Heart left ventricle (tissue), 16 donors: ENCODE measurements at places on chromosomes 1 and 21.
A peak's percentile ranks its signal among the peaks of the same experiment; 100 is the strongest.

DNA sequence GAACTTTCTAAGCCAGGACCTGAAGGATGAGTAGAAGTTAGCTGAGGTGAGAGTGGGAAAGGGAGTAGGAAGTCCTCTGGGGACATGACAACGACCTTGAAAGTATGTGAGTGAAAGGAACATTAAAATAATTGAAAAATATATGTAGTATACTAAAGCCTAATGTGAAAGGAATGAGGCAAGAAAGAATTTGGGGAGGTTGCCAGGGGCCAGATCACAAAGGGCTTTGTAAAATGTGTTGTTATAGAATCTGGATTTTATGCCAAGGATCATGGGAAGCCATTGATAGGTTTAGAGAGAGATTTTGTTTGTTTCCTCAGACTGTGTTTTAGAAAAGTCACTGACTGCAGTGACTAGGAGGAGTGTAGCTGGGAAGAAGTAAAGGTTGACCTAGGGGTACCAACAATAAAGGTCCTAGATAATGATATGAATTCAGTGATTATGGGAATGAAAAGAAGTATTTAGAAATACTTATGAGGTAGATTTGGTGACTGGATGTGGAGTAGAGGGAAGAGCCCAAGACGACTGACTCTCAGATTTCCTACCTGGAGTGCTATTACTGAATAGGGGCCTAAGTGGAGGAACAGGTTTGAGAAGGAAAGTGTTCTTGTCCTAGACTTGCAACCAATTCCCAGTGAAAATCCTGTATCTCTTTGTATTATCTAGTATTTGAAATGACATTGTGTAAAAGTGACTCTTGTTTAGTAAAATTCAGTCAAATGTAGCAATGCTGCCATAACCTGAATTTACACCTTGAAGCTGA lies 179.8 kb downstream of the PHTF1 start:
- no peaks in the 10 kb centered on the region for H3K4me1 ChIP-seq
- no peak overlapping the region for H3K4me3 ChIP-seq
- no peaks in the 10 kb centered on the region for H3K27me3 ChIP-seq
- DNase-seq, result no peak
- no peaks in the 10 kb centered on the region for H3K36me3 ChIP-seq
- H3K27ac ChIP-seq, result no peak overlapping the region

DNA sequence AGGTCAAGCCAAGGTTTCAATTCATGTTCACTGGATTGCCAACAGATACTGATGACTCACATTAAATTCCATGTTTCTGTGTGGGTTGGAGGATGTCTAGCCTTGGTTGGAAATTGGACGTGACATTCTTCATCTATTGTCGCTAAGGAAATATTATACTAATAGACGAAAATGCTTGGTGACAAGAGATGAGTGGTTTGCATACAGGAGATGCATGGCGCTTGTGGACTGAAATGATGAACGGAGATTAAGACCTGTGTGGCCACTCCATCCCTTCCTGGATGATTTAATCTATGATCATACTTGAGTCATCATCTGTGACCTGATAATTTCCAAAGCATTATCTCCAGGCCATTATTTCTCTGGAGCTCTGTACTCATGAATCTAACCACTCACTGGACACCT lies 97.0 kb upstream of the CD34 start:
- no peaks in the 10 kb centered on the region for H3K4me1 ChIP-seq
- no peak for DNase-seq
- H3K27ac ChIP-seq, result no peak overlapping the region
- no peak overlapping the region for H3K4me3 ChIP-seq

- H3K4me1 ChIP-seq, result peaks cover 44% of the 10 kb centered on the region
- peak; percentile 76 for DNase-seq
- no peaks in the 10 kb centered on the region for H3K27me3 ChIP-seq
- no peaks in the 10 kb centered on the region for H3K36me3 ChIP-seq
- peak overlapping the region; percentile 55 for H3K27ac ChIP-seq
- H3K4me3 ChIP-seq, result no peak overlapping the region
Measured at GRCh38 chr1:203465948-203466347, 9.7 kb upstream of the PRELP start.

GRCh38 chr1:184535191-184535970 lies 148.6 kb downstream of the C1orf21 start:
- no peak overlapping the region for H3K4me3 ChIP-seq
- no peaks in the 10 kb centered on the region for H3K36me3 ChIP-seq
- peak overlapping the region; percentile 75 for H3K27ac ChIP-seq
- no peak for DNase-seq
- no peaks in the 10 kb centered on the region for H3K27me3 ChIP-seq

- H3K27me3 ChIP-seq, result no peaks in the 10 kb centered on the region
- H3K27ac ChIP-seq, result no peak overlapping the region
- no peaks in the 10 kb centered on the region for H3K36me3 ChIP-seq
Measured at GRCh38 chr1:94036730-94037129, 84.2 kb downstream of the ABCA4 start.

DNA sequence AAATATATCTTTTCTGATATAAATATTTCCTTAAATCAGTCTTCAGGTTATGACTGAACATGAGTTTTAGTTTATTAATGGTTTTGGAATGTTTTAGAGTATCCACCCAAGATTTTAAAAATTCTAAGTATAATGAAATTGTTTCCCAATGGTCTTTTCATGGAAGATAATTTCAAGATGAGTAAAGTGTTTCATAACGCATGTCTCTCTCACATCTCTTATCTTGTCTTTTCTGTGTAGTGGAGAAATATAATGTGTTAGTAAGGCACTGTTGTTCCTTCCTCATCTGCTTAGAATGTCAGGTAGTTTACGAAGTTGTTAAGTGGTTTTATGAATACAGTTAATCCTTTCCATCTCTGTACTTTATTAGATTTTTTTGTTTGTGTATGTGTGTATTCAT lies 49.6 kb downstream of the PLA2G4A start:
- no peak overlapping the region for H3K4me3 ChIP-seq
- H3K36me3 ChIP-seq, result no peaks in the 10 kb centered on the region
- DNase-seq, result no peak
- no peaks in the 10 kb centered on the region for H3K4me1 ChIP-seq

DNA sequence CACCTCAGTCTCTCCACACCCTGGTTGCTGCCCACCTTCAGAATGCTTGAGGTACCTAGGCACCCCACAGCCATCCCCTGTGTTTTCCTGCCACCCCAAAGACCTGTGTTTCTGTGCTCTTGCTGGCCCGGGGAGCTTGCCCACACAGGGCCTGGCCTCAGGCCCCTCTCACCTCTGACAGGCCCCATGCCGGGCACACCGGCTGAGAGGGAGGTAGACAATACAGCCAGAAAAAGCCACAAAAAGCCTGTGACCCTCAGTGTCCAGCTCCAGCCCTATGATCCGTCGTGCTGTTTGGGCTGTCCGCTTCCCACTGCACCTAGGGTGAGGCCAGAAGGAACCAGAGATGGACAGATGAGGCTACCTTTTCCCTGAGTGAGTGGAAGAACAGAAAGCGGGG lies 11.4 kb downstream of the SEMA6C start:
- H3K4me1 ChIP-seq, result no peaks in the 10 kb centered on the region
- H3K36me3 ChIP-seq, result peaks cover 63% of the 10 kb centered on the region
- H3K27ac ChIP-seq, result no peak overlapping the region
- H3K4me3 ChIP-seq, result no peak overlapping the region

DNA sequence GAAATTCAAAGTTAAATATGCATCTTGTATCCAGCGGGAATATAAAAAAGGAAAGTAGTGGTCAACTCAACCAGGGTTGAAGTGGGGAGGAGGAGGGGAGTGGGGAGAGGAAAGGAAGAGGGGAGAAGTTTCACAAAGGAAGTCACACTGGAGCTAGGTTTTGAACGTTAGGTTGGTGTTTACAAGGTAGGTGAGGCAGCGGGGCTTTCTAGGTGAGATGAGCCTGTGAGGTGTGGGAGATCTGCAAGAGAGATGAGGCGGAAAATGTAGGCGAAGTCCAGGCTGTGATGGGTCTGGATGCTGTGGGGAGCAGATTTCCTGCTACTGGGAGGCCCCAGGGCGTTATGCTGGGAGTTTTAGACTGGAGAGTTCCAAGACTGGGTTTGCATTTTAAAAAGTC lies 36.1 kb upstream of the IL20 start:
- H3K4me1 ChIP-seq, result no peaks in the 10 kb centered on the region
- no peak overlapping the region for H3K27ac ChIP-seq
- DNase-seq, result no peak

GRCh38 chr1:22139817-22140216 lies 3.1 kb downstream of the WNT4 start:
- no peak for DNase-seq
- no peaks in the 10 kb centered on the region for H3K36me3 ChIP-seq
- H3K4me3 ChIP-seq, result no peak overlapping the region
- peaks cover 9% of the 10 kb centered on the region for H3K4me1 ChIP-seq

DNA sequence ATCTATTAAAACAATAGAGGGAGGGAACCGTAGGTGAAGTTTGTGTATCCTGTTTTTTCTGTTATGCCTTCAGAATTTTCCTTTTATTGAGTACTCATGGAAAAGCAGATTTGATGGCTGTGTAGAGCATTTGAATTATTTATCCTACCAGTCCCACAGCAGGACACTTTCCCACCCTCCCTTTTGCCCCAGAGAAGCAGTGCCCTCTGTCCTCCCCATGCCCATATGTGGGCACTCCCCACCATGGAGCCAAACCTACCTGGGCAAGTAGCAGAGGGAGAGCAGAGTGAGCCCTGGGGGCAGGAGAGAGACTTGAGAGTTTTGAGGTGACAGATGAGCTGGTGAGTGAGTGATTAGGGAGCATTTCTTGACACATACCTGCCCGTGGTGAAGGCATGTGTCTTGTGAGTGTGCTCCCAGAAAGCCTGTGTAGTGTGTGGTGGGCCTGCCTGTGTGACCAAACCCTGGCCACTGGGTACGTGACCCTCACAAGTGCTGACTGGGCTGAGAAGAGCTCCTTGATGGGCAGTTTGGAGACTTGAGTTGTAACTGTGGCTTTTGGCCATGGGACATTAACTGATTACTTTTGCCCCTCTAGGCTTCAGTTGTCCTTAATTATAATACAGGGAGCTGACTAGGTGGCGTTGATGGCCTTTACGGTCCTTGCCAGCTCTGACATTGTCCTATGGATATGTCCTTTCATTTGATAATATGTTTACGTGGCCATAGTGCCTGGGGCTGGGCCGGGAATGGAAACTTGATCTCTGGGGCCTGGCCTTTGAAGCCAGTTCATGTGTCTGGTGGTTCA lies 3.6 kb downstream of the PSEN2 start:
- no peaks in the 10 kb centered on the region for H3K27me3 ChIP-seq
- H3K4me1 ChIP-seq, result peaks cover 21% of the 10 kb centered on the region
- H3K27ac ChIP-seq, result no peak overlapping the region
- no peak overlapping the region for H3K4me3 ChIP-seq
- no peaks in the 10 kb centered on the region for H3K36me3 ChIP-seq

DNA sequence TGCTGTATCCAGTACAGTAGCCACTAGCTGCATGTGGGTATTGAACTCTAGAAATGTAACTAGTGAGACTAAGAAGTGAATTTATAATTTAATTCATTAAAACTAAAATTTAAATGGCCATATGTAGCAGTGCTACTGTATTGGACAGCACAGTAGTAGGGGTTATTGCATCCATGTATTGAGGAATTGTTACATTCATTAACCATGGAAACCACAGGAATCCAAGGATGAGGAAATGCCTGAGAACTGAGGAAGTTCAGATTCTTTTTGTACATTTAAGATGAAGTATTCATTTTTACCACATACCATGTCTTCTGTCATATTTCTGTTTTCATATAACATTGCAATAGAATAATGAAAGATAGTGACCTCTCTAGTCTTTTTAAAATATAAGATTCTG lies 2.6 kb downstream of the MTF2 start:
- H3K27ac ChIP-seq, result no peak overlapping the region
- DNase-seq, result no peak
- H3K36me3 ChIP-seq, result no peaks in the 10 kb centered on the region
- no peak overlapping the region for H3K4me3 ChIP-seq
- H3K4me1 ChIP-seq, result peaks cover 24% of the 10 kb centered on the region

- H3K4me3 ChIP-seq, result no peak overlapping the region
- no peaks in the 10 kb centered on the region for H3K36me3 ChIP-seq
- no peak for DNase-seq
- H3K4me1 ChIP-seq, result peaks cover 15% of the 10 kb centered on the region
Measured at GRCh38 chr1:7684132-7684531, 87.0 kb upstream of the VAMP3 start.

GRCh38 chr1:206421616-206422340 lies 48.5 kb upstream of the IKBKE start:
- H3K27me3 ChIP-seq, result no peaks in the 10 kb centered on the region
- no peak overlapping the region for H3K4me3 ChIP-seq
- no peak for DNase-seq
- peaks cover 95% of the 10 kb centered on the region for H3K36me3 ChIP-seq

GRCh38 chr1:209080170-209080781 lies 503.2 kb upstream of the CAMK1G start:
- no peak for DNase-seq
- no peak overlapping the region for H3K27ac ChIP-seq
- H3K4me3 ChIP-seq, result no peak overlapping the region
- H3K27me3 ChIP-seq, result no peaks in the 10 kb centered on the region
- no peaks in the 10 kb centered on the region for H3K4me1 ChIP-seq

DNA sequence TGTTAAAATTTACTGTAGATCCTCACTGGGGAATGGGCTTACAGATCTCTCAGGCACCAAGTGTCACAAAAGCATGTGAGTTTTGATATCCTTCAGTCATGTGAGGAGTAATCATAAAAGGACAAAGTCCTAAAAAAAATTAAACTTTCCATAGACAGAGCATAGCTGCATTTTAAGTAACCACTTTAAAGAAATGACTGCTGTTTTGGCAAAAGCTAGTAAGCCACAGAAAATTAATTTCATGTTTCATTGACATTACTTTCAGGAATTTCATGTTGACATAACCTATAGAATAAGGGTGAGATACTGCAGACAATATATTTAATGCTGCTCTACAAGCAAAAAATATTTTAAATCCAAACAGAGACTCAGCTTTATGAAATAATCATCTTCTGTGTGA lies 156.3 kb downstream of the LYPLAL1 start:
- H3K4me1 ChIP-seq, result no peaks in the 10 kb centered on the region
- no peak overlapping the region for H3K27ac ChIP-seq
- DNase-seq, result no peak
- H3K27me3 ChIP-seq, result no peaks in the 10 kb centered on the region
- peaks cover 5% of the 10 kb centered on the region for H3K36me3 ChIP-seq

DNA sequence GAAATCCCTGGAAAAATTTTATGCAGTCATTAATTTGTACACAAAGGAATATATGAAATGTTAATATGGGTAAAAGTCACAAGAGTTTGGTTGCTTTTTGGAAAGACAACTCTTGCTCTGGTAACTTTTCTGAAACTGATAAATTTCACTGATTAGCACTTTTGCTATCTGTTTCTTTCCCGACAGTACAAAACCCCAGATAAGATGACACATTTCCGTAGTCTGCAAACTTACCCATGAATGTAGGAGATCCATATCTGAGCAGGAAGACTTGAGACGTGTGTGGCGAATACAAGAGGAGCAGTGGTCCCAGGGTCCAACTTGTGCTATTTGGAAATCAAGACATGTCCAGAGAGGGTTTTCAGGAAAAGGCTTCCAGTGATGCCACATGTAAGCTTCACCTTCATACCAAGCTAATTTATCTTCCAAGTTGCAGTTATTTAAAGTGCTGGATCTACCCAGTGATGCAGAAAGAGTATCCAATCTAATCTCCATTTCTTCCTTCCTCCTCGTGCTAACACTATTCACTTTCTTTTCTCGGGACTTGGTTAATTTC lies 35.9 kb upstream of the SAMSN1 start:
- no peak overlapping the region for H3K4me3 ChIP-seq
- H3K27ac ChIP-seq, result no peak overlapping the region
- H3K4me1 ChIP-seq, result no peaks in the 10 kb centered on the region
- no peaks in the 10 kb centered on the region for H3K36me3 ChIP-seq

- H3K27me3 ChIP-seq, result no peaks in the 10 kb centered on the region
- H3K4me3 ChIP-seq, result no peak overlapping the region
- DNase-seq, result no peak
- no peaks in the 10 kb centered on the region for H3K36me3 ChIP-seq
- H3K4me1 ChIP-seq, result peaks cover 19% of the 10 kb centered on the region
- H3K27ac ChIP-seq, result peak overlapping the region; percentile 20
Measured at GRCh38 chr1:153652805-153653500, 5.5 kb upstream of the SNAPIN start.
